ENCODE measurements at places on chromosomes 12 and 14. TPM values are rescaled to one million over a fixed set of nuclear protein-coding genes. Genes with fewer than 3 reads are reported as not detected.

Gene B4GALNT1
- total RNA-seq, result 0.48 TPM

DNA sequence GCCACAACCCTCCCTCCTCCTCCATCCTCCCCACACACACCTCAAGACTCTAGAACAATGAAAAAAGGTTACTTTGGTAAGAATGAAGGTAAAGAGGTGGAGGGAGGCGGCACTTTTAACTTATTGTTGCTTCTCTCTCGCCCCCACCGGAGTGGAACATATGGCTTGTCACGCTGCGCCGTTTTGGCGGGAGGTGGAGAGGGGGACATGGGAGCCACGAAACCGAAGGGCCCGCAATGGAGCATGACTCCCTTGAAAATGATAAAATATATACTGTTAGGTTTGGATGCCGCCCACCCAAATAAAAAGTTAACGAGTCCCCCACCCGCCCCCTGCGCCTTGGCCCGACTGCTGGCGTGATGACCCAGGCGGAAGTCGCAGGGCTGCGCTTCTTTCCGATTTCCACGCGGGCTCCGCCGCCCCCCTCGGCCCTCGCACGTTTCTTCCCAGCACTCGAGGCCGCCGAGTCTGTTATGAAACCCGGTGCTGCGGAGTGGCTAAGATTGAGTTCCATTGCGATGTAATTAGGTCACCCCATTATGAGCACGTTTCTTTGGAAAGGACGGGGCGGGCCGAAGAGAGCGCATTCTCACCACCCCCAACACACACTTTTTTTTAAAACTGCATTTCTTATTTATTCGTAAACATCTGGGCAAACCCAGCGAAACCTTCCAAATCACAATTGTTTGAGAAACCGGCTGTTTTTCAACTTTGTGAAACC, 1.4 kb upstream of the ZFP36L1 start:
- H3K27me3 ChIP-seq, result no peaks in the 10 kb centered on the region
- H3K4me3 ChIP-seq, result peak overlapping the region; percentile 96

DNA sequence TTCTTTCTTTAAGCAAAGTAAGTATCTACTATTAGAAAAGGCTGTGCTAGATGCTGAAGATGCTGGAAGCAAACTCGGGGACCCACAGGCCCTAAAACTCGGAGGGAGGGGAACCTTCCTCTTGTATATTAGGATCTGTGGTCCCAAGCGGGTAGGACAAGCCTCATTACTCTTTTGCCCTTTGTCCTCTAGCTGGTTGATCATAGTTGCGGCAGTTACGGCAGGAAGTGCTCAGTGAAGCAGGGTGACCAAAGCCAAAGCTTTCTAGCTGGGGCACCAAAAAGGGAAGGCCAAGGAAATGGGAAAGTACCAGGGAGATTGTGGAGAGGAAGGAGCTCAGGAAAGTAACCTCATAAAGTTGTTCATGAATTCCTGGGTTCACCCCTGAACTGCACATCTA, 76.3 kb downstream of the SCFD1 start:
- DNase-seq, result no peak
- H3K27ac ChIP-seq, result no peak overlapping the region
- no peaks in the 10 kb centered on the region for H3K27me3 ChIP-seq

DNA sequence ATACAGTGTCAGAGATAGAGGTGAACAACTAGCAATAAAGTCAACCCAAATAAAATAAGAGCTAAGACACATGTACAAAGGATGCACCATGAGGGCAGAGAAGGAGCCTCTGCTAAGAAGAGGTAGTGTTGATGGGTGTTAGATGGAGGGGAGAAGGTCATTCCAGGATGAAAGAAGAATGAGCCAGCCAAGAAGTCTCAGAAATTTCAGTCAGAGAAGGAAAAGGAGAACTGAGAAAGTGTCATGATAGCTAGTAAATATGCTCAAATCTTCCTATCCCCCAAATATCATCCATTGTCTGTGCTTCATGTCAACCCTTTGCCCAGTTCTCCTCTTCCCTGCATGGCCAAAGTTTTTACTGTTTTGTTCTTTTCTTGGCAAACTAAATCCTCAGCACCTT, 225.2 kb upstream of the BTG1 start:
- H3K4me1 ChIP-seq, result no peaks in the 10 kb centered on the region
- no peak overlapping the region for H3K4me3 ChIP-seq
- H3K27me3 ChIP-seq, result no peaks in the 10 kb centered on the region
- no peak overlapping the region for H3K27ac ChIP-seq
- DNase-seq, result no peak

GRCh38 chr14:75547552-75548250, 25.4 kb downstream of the BATF start:
- DNase-seq, result no peak
- no peak overlapping the region for H3K4me3 ChIP-seq
- peaks cover 16% of the 10 kb centered on the region for H3K4me1 ChIP-seq
- H3K27me3 ChIP-seq, result no peaks in the 10 kb centered on the region
- H3K27ac ChIP-seq, result no peak overlapping the region

Measured in natural killer cell (primary cell).